ENCODE measurements at places on chromosomes 4 and X.

DNA sequence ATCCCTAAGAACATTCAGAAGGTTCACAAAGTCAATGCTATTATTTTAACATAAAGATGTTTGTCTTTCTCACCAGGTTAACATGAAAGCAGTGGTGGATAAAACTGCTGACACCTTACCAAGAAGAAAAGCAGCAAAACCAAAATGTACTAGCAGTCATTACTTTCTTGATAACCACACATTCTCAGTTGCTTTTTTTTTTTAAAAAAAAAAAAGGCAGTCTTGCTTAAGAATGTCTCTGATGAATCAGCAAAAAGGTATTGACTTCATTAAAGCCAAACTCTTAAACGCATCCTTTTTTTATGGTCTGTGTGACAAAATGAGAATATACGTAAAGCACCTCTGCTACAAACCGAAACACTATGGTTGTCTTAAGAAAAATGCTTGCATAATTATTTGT lies 31.9 kb downstream of the CDKL2 start:
- no peak for DNase-seq

DNA sequence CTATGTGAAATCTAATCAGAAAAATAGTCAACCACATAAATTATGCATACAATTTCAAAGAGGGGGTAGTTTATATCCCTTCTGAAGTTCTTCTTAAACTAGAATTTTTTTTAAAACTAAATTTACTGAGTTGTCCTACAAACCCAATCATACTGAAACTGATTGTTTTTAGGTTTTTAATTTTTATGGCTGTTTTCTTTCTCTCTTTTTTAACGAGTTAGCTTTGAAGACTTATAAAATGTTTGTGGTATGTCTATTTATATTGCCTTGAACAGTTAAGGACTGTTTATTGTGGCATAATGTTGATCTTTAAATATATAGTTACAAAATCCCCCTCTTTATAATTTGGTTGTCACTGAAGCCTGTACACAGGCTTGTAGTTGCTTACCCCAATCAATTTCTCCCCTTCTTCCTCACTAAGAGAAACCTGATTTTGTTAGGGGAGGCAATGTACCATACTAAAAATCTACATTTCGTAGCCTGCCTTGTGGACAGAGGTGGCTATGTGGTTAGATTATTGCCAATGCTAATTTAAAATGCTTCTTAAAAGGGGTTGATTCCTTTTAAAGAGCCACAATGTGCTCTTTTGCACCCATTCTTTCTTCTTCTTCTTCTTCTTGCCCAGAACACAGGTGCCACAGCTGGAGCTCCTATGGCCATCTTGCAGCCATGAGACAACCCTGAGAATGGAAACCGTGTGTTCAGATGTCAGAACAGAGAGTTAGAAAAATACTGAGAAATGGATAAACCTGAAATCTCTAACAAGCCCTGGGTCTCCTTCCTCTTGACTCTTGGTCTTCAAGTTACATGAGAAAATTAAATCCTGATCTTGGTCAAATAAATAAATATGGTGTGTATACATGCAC lies 102.7 kb upstream of the ZNF827 start:
- no peak for DNase-seq

- DNase-seq: no peak
Measured at GRCh38 chr4:10405672-10406071, 51.6 kb downstream of the ZNF518B start.

- DNase-seq: no peak
Measured at GRCh38 chr4:55326629-55327028, 19.4 kb upstream of the SRD5A3 start.

DNA sequence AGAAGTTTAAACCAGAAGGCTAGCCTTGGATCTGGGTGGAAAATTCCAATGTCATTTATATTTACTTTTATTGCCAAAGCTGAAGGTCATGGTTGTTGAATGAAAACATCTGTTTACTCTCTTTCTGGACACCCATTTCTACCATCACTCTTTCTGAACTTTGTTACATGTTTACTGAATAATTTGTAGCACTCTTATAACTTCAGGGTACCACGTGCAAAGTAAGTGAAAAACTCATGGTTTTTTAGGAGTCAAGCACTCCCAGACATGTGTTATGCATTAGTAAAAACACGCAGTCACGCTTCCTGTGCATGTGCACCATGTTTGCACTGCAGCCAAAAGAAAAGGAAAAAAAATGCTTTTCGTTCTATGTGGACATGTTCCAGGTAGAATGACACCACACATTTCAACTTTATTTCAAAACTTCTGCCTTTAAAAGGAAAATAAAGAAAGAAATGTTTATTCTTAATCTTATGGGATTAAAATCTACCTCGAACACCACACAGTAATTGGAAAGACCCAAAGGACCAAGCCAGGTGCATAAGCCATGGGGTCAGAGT lies 31.4 kb upstream of the ADH1C start:
- DNase-seq: no peak

All from retinal pigment epithelial cell (primary cell).